ENCODE measurements at places on chromosomes 16 and 17.

GRCh38 chr16:11432856-11433395 lies 87.7 kb downstream of the RMI2 start:
- DNase-seq: no peak

DNA sequence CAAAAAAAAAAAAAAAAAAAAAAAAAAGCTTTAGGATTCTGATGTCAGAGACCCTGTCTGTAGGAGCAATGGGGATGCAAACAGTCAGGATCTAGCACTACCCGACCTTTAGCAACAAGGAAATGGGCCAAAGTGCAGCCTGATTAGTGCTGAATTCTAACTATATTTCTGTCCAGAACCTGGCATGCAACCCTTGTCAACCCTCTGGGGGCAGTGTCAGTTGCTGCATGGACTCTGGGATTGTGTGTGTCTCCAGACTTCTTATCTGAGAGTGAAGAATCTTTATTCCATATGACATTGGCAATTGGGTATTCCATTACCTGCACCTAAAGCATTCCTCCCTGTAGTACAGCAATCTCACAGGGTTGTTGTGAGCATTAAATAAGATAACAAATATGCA lies 120.3 kb upstream of the CRHR1 start:
- DNase-seq: no peak

- DNase-seq: no peak
These were observed at the start of gene MT1A for GRCh38 chr16:56637814-56638750. TSS of gene MT1A (plus strand) at chr16:56638666. CDS start at chr16:56638739, 73 bp downstream.

- DNase-seq: no peak
These were observed 413.4 kb downstream of the KCNJ2 start for GRCh38 chr17:70582777-70583176.
